Esophagus squamous epithelium (tissue), 5 donors: ENCODE measurements at places on chromosomes 3 and 15. TPM values are rescaled to one million over a fixed set of nuclear protein-coding genes. Genes with fewer than 3 reads are reported as not detected.

Gene RBP2
- total RNA-seq, result not detected

Gene PLS1
- total RNA-seq, result 27.8 TPM

Gene ASB14
- total RNA-seq, result not detected

Gene ALDH1A2
- 0.66 TPM for total RNA-seq

Gene IL17RD
- 5.5 TPM for total RNA-seq

Gene GP9
- not detected for total RNA-seq

Gene MYO5C
- 25.5 TPM for total RNA-seq

Gene CFAP161
- not detected for total RNA-seq

Gene ARHGEF3
- 26.1 TPM for total RNA-seq

Gene LRRC58
- total RNA-seq, result 21.2 TPM

Gene RTP1
- not detected for total RNA-seq

Gene FAM131A
- total RNA-seq, result 20.2 TPM

Gene CFAP100
- total RNA-seq, result not detected

Gene DISP2
- total RNA-seq, result under 0.01 TPM

Gene CELSR3
- total RNA-seq, result 0.34 TPM

Gene CPNE9
- not detected for total RNA-seq

Gene TNFAIP8L3
- 3.7 TPM for total RNA-seq

Gene GOLGA8T
- total RNA-seq, result not detected
